ENCODE measurements at places on chromosomes 16 and 17. TPM values are rescaled to one million over a fixed set of nuclear protein-coding genes. Genes with fewer than 3 reads are reported as not detected.

Gene IQCK
- polyA plus RNA-seq: 9.0 TPM

Gene ZG16B
- 147 TPM for polyA plus RNA-seq

Gene HIGD1B
- polyA plus RNA-seq: not detected

Gene ITPRIPL2
- polyA plus RNA-seq: 5.5 TPM

Gene CA10
- polyA plus RNA-seq: not detected

DNA sequence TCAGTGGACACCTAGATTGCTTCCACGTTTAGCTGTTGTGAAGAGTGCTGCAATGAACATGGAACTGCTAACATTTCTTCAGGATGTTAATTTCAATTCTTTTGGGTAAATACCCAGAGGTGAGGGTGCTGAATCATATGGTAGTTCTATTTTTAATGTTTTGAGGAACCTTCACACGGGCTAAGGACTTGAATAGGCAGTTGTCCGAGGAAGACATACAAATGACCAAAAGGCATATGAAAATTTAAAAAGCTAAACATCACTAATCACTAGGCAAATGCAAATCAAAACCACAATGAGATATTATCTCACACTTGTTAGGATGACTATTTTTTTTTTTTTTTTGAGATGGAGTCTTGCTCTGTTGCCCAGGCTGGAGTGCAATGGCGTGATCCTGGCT lies 173.3 kb downstream of the PRKCB start:
- no peak for DNase-seq

- DNase-seq: no peak
Measured at GRCh38 chr17:15496735-15497670, 29.6 kb upstream of the CDRT4 start.

DNA sequence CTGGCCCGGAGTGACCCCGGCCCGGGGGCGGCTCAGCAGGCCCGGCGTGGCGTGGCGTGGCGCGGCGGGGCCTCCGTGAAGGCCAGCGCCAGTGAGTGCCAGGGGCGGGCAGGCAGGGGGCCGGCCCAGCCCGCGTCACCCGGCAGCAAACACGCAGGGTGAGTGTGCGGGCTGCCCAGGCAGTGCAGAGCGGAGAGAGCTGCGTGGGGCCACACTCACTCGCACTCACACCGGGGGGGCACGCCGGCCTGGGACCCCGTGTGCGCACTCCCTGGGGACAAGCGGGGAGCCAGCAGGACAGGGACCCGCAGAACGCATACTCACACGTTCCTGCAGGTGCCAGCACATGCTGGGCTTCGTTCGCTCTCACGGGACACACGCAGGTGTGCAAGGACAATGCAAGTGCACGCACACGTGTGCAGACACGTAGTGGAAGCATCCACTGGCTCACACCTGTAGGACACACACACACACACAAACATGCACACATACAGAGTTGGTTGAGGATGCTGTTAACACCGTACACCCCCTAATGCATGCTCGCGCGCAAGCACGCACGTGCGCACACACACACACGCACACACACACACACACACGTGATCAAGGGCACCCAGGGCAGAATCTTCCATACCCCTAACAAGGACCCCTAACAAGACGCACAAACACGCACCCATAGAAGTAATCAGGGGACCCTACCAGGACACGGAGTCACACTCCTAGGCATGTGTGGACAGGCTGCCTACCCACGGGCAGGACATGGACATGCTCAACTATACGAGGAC lies 7.7 kb downstream of the USP6 start:
- DNase-seq: peak; percentile 60

DNA sequence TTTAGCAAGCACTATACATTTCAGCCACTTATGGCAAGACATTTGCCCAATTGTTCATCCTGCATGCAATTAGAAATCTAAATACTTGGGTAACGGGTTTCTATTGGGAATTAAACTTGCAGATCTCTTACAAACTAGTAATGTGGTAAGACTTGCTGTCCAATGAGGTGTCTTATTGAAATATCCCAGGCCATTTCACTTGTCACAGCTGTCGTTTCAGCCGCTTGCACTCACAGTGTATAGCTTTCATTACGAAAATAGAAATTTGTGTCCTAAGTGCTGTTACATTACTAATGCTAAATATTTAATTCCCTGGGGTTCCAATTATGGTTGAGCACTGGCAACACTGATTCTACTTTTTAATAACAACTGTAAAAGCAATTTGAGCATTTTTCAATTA lies 40.3 kb upstream of the IRX5 start:
- DNase-seq: no peak

DNA sequence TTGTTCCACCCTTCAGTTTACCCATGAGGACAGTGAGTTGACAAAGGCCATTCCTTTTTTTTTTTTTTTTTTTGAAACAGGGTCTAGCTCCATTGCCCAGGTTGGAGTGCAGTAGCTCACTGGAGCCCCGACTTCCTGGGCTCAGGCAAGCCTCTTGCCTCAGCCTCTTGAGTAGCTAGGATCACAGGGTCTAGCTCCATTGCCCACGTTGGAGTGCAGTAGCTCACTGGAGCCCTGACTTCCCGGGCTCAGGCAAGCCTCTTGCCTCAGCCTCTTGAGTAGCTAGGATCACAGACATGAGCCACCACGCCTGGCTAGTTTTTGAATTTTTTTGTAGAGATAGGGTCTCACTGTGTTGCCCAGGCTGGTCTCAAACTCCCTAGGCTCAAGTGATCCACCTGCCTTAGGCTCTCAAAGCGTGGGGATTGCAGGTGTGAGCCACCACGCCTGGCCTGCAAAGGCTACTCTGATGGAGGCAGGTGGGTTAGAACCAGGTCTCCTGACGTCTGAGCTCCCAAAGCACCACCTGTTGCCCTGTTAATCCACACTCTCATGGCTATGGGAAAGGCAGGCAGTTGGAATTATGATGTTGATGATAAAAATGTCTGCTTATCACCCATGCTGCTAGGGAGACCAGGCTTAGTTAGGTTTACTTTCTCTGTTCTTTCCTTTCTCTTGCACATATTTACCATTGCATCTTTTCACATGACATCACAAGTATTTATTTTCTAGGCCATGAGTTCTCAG lies 65.2 kb downstream of the KSR1 start:
- no peak for DNase-seq

DNA sequence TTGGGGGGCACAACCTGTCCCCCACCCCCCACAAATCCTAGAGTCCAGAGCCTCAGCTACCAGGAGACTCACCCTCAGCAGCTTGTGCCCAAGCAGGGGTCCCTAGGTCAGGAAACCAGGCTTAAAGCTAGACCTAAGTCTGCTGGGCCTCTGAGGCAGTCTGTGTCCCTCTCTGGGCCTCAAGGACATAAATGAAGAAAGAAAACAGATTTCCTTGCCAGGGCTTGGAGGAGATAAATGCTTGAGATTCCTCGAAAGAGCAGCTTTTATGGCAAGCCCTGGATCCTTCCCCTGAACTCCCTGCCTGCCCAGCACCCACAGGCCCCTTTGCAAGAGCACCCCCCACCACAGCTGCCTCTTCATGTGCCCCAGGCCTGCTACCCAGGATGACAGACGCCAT lies 3.3 kb downstream of the SRCIN1 start:
- no peak for DNase-seq

DNA sequence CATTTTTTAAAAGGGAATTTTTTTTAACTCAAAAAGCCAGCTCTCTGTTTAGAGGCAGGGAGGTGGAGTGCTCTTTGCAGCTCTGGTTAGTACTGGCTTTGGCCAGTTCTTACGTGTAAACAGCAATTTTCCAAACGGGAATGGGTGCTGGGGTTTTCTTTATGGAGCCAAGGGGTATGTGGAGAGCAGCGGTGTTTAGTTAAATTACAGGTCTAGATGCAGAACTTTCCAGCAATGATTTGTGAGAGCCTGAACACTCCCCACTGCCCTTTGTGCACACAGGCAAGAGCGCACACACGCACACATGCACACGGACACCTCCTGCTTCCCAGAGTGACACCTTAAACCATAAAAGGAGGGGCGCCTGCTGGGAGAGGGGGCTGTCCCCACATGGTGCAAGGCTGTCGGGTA lies 140.2 kb downstream of the MSI2 start:
- DNase-seq: no peak

DNA sequence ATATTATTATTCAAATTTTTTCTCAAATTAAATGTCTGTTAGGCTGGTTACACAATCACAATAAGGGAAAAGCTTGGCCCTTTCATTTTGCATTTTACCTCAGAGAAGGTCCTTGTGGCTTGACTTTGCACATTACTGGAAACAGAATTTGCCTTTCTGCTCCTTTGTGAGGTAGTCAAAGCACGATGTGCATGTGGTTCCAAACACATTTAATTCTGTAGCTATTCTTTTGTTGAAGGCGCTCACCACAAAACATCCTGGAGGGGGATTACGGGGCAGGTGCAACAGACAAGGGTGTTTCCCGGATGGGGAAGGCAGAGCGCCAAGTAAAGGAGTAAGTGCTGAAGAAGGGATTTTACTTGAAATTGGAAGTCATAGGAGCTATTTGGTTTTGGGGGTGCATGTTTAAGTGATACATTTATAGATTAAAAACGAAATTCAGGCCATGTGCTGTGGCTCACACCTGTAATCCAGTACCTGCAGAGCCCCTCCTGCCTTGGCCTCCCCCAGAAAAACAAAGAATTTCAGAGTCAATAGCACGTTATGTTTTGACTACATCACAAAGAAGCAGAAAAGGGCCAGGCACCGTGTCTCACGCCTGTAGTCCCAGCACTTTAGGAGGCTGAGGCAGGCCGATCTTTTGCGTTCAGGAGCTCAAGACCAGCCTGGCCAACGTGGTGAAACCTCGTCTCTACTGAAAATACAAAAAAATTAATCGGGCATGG lies 31.2 kb upstream of the TENT4B start:
- DNase-seq: no peak

GRCh38 chr16:2734844-2735515 lies 15.0 kb upstream of the PRSS27 start:
- no peak for DNase-seq

- DNase-seq: no peak
Measured at GRCh38 chr16:7400117-7400890, 67.7 kb downstream of the RBFOX1 start.

GRCh38 chr16:20938426-20938825 lies 37.9 kb downstream of the LYRM1 start:
- DNase-seq: no peak

DNA sequence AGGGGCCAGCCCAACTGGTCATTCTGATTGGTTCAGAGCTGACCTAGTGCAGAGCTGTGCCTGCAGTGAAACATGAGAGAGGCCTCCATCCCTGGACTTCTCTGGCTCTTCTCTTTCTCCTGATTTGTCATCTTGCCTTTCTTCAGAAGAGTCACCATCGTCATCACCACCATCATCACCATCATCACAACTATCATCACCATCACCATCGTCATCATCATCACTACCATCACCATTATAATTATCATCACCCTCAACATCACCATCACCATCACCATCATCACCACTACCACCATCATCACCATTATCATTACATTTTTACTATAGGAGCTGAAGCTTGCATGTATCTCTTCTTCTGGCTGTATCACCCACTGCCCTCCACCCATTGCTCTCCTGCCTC lies 94.5 kb upstream of the FAM20A start:
- no peak for DNase-seq

GRCh38 chr17:30173649-30174048 lies 57.0 kb downstream of the NSRP1 start:
- no peak for DNase-seq

- DNase-seq: peak; percentile 59
Measured at GRCh38 chr16:12573730-12574383, 229.8 kb downstream of the CPPED1 start.

DNA sequence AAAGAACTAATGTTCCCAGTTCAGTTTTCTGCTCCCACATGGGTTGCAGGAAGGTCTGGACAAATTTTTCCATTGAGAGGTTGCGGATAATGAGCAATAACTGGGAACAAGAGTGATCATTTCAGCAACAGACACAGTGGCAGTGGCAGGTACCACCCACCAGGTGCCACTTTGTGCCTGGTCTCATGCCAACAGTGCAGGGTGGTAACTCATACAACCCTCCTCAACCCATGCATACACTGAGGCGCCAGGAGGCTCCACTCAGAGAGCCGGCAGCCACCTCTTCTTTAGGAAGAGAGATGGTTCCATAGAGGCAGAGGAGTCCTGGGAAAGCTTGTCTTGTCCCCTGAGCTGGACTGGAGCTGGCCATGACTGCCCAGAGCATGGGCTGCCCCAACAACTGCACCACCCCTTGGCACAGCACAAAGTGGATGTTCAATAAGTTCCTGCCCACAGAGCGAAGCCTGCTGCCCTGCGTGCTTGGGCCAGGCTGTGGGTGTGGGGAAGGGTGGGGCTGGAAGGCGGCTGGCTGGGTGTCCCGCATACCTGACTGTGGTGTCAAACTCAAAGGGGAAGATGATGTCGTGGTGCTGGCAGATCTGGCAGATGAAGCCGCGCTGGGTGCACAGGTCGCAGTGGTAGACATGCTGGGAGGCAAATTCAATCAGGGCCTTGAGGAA lies 6.4 kb upstream of the ARHGAP27 start:
- DNase-seq: peak; percentile 56

GRCh38 chr16:2856061-2856670 lies 1.8 kb downstream of the PRSS22 start:
- no peak for DNase-seq

- DNase-seq: no peak
Measured at GRCh38 chr17:74447628-74448159, 15.8 kb downstream of the GPRC5C start.

DNA sequence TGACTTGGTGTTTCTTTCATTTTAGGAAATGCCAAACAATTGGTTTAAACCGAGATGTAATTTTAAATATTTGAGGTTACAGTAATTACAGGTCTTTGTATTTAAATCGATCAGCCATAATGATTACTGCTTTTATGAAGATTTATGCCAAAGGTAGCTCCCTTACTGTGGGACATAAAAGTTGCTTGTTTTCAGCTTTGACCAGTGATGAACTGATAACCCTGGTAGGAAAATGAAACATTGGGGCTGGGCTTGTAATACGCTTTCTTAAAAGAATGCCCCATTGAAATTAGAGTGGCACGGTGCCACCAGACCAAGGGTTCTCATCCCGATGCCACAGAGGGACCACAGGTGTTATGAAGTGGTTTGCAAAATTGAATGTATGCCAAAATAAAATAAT lies 7.3 kb downstream of the TNRC6A start:
- DNase-seq: no peak

- DNase-seq: no peak
Measured at GRCh38 chr17:47076171-47076570, 97.1 kb upstream of the RPRML start.

Data from sigmoid colon (tissue), 7 donors.